ENCODE measurements at places on chromosomes 2 and 18.

DNA sequence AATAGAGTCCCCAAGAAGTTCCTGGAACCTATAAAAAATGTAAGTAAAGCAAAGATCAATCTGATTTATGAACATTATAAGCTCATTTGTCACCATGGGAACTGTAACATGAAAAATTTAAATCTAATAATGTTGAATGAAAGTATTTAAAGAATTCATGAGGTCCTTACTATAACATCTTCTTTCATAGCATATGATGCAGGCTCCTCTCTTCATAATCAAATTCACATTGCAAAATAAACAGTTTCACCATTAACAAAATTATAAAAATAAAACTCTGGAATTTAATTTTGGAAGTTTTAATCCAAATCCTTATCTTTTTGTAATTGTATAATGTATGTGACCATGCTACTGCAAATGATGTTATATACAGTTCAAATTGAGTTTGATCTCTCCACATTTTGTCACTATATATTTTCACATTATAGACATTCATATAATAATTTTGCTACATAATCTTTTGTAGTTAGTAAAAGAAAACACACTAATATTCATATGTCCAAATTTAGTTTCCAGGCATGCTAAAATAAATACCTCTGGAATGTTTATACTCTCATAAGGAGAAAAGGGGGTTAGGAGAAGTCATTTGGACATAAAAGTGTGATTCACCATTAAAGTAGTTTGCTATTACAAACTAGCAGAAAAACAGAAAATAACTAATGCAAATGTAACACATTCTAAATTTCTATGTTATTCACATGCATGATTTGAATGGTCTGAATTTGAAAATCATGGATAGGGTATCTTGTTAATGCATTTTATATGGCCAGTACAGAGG, 954.1 kb downstream of the DSC3 start:
- DNase-seq: no peak

- DNase-seq: peak; percentile 85
Measured at GRCh38 chr2:45962177-45962921, 310.9 kb downstream of the PRKCE start.

DNA sequence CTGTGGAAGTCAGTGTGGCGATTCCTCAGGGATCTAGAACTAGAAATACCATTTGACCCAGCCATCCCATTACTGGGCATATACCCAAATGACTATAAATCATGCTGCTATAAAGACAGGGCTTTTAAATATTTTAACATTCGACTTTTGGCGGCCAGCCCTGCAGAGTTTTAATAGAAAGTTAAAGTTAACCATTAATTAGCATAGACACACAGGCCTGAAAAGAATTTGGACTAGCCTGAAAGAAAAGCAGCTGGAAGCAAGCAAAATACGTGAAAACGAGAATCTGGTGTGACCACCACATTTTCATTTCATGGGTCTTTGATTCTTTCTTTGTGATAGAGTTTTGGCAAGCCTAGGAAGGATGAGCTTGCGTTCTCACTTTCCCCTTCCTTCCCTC, 184.0 kb downstream of the SCG2 start:
- no peak for DNase-seq

DNA sequence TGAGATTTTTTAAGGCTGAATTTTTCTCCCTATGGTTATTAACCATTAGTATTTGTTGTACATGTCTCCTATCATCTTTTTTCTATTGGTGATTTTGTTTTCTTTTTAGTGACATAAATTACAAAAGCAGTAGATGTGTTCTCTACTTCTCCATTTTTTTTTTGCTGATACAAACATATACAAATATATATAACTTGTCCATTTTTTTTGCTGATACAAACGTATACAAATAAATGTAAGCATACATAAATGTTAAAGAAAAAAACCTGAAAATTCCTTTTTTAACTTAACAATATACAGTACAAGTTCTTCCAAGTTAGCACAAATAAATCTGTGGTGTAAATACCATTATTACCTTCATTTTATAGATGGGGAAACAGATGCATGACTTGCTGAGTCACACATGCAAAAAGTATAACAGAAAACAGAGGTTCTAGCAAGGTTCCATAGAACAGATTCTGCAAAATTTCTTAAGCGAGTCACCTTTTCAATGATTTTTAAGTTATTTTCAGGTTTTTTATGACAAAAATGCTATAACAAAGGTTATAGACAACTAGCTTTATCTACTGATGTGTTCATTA, 2.1 kb downstream of the MSGN1 start:
- no peak for DNase-seq

DNA sequence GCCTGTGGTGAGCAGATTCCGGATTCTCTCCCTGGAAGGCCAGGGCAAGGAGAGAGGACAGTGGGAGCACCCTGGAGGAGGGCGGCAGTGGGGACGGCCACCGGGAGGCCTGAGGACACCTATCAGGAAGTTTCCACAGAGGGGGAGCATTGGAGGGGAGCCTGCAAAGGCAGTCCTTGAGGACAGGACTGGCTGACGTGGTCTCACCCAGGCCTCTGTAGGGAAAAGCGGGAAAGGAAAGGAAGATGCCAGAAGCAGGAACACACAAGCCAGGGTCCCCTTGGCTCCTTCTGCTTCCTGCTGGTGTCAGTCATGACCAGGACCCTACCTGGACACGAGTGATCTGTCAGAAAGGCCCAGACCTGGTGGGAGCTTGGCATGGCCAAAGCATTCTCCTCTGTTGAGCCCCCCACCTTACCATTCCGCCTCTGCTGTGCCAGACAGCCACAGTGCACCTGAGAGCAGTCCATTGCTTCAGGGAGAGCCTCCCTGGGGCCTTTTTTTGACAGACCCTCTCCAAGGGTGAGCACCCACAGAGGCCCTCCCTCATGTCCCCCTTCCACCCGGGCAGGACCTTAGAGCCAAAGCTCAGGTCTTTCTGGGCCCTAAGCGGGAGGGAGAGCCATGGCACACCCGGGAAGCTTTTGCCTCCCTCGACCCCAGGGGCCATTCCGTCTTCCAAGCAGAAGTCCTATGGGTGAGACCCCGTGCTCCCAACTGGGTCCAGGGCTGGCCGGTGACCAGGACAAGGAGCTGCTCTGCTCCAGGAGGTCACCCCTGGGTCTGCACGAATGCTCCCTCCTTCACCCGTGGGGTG, 333.1 kb downstream of the DYSF start:
- no peak for DNase-seq

DNA sequence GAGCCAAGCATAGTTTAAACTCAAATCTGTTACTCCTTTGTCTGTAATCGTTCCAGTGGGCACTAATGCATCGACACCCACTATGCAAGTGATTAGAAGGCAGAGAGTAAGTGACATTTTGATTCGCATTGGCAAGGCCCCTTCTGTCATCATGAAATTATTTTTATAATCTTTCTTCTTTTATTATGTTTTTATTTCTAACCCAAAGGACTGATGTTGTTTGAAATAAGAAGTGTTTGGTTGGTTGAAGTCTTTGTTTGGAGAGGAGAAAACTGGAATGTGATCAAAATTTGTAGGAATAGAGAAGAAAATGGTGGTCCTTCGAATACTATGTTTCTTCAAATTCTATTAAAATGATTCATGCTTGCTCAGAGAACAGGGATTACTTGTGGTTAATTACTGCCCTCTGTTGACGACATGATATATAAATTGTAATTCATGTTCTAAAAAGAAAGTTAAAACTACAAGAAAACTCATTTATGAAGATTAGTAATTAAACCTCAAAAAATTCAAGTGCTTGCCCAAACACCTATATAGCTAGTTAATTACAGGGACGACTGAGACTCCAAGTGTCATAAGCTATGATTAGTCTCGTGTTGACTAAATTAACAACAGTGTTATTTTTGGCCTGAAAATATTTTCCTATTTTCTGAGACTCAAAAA, 26.4 kb upstream of the TFPI start:
- peak; percentile 34 for DNase-seq

DNA sequence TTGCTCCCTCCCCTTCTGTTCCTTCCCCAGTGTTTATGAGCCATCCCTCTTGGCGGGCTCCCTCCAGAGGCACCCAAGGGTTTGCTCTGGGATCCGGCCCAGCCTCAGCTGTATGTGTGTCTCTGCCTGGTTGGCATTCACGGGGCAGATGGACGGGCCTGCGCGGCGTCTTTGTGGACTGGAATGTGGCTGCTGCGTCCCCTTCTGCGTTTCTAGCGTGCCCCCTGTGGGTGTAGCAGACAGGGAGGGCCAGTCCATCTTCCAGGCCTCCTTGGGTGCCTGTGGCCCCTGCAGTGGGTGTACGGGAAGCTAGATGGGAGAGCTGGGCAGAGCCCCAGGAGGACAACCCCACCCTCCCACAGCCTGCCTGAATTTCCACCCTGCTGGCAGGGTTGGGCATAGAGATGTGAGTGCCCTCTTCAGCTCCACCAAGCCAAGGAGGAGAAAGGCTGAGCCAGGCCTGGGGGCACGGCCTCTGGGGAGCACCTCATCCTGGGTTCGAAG, 15.7 kb downstream of the GPC1 start:
- DNase-seq: no peak

DNA sequence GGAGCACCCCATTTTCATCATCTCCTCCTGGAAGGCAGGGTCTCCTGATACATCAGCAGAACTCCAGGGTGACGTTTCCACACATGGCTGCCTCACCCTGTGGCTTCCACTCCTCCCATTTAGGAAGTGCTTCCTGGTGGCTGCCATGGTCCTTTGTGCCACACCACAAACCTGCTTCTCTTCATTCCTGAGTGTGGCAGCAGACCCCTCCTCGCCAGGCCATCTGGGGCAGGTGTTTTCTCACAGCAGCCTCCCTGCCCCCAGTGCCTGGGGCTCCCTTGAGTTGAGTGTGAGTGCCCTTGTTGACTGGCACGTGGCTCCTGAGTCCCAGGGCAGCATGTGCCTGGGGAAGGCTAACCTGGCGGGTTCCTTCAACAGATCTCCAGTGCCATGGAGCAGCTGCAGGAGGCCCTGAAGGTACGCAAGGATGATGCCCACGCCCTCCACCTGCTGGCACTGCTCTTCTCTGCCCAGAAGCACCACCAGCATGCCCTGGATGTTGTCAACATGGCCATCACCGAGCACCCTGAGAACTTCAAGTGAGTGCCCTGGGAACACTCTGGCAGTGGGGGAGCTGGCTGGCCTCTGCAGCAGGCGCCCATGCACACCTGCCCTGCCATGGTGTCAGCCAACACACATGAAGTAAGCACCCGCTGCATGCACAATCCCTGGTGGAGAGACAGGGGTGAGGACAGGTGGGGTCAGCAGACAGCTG, 113.4 kb upstream of the MCFD2 start:
- no peak for DNase-seq

DNA sequence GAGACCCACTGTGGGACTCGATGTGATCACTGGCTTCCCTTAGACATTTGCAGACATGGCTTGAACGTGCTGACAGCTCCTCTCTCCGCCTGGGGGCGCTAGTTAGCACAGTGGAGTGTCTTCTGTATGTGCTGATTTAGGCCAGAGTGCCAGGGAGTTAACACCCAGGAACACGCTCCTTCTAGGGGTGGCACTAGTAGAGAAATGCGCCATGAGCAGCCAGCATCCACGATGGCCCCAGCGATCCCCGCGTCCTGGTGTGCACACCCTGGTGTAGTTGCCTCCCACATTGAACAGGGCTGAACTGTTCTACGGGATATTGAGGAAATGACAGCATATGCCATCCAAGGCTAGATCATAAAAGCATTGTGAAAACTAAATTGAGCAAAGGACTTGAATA, 11.4 kb upstream of the NMUR1 start:
- peak; percentile 15 for DNase-seq

- no peak for DNase-seq
Measured at GRCh38 chr2:240670402-240670801, 12.3 kb downstream of the AQP12B start.

DNA sequence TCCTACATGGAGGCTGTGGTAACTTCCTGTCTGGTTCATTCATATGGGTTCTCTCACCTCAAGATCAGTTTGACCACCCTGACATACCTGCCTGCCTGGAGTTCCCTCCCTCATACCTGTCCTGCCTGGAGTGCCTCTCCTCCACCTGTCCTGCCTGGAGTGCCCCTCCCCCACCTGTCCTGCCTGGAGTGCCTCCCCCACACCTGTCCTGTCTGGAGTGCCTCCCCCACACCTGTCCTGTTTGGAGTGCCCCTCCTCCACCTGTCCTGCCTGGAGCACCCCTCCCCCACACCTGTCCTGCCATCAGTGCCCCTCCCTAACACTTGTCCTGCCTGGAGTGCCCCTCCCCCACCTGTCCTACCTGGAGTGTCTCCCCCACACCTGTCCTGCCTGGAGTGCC, 461.9 kb downstream of the PTPRM start:
- no peak for DNase-seq

- DNase-seq: no peak
Measured at GRCh38 chr2:40273734-40274182, 178.1 kb downstream of the SLC8A1 start.

- DNase-seq: peak; percentile 29
Measured at GRCh38 chr2:64017811-64018700, 1.2 kb downstream of the VPS54 start.

DNA sequence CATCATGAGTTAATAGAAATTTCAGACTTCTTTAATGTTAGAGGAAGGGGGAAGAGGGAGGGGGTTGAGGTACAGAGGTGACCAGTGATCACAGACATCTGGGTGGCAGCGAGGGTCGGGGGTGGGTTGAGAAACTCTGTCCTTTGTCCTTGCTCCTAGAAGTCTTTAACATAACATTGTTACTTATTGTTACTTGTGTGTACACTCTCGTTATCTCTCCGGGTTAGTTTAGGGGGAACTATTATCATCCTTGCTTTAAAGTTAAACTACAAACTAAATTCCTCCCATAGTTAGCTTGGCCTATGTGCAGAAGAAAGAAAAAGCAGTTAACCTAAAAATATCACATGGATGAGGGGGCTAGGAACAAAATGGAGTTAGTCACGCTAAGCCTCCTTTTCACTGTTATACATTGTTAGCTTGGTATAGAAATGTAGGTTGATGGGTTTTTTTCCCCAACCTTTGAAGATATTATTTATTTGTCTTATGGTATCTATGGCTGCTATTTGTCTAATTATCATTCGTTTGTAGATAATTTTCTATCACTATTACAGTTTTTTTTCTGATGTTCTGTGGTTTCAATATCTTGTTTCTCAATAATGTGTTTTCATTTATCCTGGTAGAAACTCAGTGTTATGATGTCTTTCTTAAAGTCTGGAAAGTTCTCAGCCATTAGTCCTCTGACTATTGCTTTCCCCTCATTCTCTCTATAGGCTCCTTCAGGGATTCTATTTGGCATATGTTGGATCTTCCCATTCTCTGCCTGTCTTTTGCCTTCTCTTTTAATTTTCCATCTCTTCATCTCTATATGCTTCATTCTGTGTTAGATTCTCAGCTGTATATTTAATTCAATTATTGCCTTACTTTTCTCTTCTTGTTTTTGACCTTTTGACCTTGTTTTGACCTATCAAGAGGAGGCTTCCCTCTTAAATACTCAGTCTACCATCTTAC, 13.2 kb upstream of the B4GALT6 start:
- no peak for DNase-seq

- no peak for DNase-seq
Measured at GRCh38 chr18:25237571-25238267, 114.2 kb downstream of the ZNF521 start.

DNA sequence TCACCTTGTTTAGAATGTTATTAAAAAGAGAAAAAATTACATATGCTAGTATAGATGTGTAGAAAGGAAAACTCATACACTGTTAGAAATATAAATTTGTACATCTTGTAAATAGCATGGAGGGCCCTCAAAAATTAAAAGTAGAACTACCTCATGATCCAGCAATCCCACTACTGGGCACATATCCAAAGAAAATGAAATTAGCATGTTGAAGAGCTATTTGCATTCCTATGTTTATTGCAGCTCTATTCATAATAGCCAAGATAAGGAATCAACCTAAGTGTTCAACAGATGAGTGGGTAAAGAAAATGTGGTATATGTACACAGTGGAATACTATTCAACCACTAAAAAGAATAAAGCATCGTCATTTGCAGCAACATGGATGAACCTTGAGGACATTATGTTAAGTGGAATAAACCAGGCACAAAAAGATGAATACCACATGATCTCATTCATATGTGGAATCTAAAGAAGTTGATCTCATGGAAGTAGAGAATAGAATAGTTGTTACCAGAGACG, 251.5 kb upstream of the THUMPD2 start:
- no peak for DNase-seq

Measured in AG20443 (cell line).